ENCODE measurements at places on chromosomes 16 and 17.
A peak's percentile ranks its signal among the peaks of the same experiment; 100 is the strongest.

DNA sequence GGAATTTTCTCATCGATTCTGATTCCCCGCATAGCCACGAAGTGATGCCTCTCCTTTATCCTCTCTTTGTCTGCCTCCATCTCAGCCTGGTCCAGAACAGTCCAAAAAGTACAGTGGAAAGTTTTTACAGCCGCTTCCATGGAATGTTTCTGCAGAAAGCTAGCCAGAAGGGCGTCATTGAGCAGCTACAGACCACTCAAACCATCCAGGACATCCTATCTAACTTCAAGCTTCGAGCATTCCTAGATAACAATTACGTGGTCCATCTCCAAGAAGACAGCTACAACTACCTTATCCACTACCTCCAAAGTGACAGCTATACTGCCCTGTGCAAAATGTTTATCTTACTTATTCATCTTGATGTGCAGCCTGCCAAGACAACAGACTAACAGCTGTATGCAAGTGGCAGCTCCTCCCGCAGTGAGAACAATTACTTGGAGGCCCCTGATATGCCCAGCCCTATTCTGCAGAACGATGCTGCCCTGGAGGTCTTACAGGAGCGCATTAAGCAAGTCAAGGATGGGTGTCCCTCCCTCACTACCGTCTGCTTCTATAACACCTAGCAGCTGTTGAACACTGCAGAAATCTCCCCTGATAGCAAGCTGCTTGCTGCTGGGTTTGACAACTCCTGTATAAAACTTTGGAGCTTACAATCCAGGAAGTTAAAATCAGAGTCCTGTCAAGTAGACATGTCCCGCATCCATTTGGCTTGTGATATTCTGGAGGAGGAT, 38.9 kb downstream of the SLFN12L start:
- no peak for DNase-seq

- DNase-seq: no peak
These were observed 66.1 kb downstream of the PLD6 start for GRCh38 chr17:17139972-17140589.

- DNase-seq: no peak
These were observed 49.3 kb downstream of the TRAF4 start for GRCh38 chr17:28792877-28793661.

DNA sequence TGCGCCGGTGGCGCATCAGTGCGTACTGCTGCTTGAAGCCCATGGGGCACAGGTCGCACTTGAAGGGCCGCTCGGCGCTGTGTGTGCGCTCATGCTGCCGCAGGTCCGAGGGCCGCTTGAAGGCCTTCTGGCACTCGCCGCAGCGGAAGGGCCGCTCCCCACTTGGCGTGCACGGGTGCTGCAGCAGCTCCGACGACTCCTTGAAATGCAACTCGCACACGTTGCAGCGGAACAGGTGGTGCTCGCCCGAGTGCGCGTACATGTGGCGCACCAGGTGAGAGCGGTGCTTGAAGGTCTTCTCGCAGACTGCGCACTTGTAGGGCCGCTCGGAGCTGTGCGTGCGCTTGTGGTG, 3.3 kb downstream of the ZNF319 start:
- no peak for DNase-seq

DNA sequence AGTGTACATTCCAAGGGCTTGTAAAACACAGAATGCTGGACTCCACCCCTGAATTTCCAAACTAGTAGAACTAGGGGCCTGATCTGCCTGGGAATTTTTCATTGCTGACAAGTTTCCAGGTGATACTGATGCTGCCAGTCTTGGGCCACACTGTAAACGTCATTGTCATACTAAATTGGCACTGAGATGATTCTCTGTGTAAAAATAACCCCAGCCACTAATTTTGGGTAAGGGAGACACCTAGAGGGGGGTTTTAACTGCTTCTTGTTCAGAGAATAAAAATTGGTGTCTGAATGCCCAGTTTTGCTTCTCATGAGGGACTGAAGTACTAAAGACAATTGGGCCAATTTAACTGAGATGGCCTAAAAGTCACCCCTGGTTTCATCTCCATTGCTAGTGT, 5.0 kb upstream of the CDH13 start:
- no peak for DNase-seq

DNA sequence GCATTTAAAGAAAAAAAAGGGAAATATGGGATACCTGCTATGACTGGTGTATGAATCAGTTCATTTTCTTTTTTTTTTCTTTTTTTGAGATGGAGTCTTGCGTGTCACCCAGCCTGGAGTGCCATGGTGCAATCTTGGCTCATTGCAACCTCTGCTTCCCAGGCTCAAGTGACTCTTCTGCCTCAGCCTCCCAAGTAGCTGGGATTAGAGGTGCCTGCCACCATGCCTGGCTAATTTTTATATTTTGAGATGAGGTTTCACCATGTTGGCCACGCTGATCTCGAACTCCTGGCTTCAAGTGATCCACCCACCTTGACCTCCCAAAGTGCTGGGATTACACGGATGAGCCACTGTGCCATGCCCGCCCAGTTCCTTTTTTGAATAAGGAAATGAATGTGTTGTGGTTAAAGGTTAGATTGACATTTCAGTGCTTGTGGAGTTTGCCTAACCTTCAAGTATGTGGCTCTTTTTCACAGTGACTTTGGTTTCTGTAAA, 7.7 kb downstream of the HAPSTR1 start:
- no peak for DNase-seq

DNA sequence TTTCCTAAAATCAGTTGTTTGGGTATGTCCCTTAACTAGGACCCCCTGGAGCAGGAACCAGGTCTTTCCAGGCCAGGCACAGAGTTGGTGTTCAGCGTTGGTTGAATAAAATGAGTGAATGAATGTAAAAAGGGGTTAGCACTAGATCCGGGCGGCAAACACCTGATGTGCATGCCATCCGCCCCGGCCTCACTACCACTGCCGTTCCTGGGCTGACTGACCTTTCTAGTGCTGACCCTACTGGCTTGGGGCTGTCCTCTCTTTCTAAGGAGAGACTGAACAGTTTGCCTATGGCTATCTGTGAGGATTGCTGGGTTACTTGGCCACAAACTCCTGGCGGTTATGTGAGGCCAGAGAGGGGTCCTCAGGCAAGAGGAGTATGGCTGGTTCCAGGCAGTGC, 10.1 kb upstream of the PHF12 start:
- no peak for DNase-seq

DNA sequence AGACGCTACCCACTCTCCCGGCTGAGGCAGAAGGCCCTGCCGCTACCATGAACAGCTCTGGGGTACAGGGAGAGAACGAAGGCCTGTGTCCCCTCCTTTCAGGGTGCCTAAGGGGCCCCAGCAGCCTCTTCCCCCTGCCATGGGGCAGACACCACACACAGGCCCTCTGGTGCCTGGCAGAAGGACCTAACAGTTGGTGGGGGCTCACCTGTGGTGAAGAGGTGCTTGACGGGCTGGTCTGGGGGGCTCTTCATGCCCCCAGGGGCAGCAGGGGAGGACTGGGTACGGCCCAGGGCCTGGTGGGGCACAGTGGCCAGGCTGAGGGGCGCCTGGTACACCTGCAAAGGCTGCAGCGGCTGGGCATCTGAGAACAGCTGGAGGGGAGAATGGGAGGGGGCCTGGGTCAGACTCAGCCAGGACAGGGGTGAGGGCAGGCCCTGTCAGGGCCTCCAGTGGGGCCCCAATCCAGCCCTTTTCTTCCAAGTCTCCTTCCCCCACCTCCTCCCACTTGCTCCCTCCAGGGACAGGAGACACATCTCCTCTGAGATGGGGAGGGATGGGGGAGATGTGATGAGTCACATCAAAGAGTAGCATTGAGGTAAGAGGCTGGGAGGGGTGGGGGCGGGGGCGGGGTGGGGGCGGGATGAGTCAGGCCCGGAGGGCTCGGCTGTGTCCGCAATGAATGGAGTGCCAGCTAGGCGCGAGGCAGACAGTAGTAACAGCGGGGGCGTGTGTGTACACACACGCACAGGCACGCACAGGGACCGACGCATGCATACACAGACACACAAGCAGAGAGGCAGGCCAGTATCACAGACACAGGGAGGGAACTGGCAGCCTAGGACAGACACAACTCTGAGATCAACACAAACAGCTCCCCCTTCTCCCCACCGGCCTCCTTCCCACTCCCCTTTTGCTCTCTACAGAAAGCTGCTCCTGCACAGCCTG, 16.1 kb downstream of the G6PC3 start:
- peak; percentile 72 for DNase-seq

DNA sequence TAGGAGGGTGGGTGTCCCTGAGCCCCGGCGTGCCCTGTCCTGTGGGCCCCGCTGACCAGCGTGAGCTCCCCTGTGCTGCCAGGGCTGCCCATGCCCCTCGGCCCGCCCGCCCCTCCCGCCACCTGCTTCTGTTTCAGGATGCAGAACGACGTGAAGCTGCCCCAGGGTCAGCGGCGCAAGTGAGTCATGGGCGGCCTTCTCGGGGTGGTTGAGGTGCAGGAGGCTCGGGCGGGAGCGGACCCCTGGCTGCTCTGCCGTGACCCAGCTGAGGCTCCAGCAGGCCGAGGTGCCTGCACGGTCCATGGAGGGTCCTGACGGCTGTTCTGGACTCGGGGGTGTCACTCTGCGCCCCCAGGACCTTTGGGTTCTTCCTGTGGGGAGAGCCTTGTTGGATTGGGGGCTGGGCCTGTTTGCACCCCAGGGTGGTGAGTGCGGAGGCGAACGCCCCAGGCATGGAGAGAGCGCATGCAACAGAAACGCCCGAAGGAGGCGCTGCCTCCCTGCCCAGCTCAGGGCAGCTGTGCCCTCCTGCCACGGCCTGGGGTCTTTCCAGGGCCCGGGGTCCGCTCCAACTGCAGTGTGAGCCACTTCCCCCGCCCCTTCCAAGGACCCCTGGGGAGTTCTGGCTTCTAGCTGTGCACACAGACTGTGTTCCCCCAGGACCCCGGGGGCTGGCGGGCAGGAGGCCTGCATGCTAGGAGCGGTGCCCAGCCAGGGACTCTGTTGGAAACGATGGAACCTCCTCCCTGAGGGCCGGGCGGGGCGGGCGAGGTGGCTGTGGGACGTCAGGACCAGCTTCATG, 4.0 kb downstream of the SLC25A10 start:
- no peak for DNase-seq

- DNase-seq: peak; percentile 25
These were observed 34.5 kb downstream of the YWHAE start for GRCh38 chr17:1365445-1366039.

- DNase-seq: no peak
These were observed 1130.4 kb downstream of the CDH8 start for GRCh38 chr16:60905811-60906210.

GRCh38 chr17:82636626-82637598, 11.3 kb downstream of the WDR45B start:
- DNase-seq: no peak

DNA sequence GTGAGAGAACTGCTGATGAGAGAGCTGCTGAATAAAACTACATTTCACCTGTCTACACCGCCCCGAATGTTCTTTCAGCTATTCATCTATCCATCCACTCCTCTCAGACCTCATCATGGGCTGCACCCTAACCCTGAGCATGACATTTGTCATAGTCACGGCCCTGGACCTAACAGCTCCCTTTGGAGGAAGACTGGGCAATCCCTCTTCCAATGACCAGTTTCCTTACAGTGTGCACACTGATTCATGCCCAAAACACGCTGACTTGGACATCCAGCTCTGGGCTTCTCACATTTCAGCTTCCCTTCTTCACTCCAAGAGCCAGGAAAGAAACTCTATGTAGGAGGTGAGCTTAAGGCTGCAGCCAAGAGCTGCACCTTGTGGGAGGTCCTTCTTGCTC, 41.8 kb upstream of the ARL4D start:
- DNase-seq: peak; percentile 63

DNA sequence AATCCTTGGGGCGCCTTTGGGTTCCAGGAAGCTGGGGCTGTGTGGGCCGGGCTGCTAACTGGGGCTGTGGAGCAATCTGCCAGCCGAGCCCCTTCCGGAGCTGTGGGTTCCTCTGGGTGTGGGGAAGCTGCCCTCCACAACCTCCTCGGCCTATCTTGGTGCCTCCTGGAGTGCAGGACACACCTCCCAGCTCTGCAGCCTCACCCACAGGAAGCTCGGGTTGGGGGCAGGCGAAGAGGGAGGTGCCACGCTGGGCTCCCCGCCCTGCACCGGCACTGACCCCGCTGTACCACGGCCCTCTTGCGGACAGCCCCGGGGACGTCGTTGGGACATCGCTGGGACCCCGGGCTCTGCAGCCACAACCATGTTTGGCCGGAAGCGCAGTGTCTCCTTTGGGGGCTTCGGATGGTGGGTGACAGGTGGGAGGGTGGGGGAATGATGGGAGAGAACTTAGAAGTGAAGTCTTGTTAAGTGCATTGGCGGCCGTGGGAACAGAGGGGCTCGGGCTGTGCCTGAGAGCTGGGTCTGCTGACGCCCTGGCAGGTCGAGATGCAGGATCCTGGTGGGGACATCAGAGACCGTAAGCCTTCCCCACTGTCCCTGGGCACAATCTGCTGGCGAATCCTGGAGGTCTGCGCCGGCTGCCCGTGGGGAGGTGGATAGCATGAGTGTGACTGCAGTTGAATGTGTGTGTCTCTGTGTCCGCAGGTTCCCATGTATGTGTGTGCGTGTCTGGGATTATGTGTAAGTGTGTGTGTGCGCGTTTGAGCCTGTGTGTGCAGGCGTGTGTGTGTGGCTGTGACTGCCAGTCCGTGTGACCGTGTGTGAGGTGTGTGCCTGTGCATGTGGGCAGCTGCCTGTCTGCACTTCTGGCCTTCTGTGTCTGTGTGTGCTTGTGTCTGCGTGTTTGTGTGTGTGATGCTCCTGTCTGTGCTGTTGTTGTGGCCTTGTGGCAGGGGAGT, at the start of gene RAP1GAP2:
Gene RAP1GAP2, plus strand, starts transcription at position 275 of the 962 bp plus-strand sequence. Its CDS starts 90 bp downstream, at position 365.
- DNase-seq: no peak

DNA sequence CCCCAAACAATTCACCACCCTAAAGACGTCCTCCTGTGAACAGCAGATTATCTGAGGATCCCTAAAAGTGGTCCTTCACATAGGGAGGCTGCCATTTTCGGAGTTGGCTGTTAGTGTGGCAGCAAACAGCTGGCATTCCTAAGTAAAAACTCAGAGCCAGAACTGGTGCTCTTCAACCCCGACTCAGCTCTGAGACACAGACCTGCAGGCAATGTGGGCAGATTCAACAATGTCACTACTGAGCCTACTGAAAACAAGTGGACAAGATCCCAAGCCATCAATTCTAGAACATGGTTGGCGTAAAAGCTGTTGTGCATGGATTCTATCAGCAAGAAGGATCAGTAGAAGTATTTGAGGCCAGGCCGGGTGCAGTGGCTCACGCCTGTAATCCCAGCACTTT, 247.2 kb downstream of the NTN1 start:
- peak; percentile 6 for DNase-seq

GRCh38 chr16:49158029-49158642, 123.5 kb downstream of the CBLN1 start:
- DNase-seq: peak; percentile 36

- DNase-seq: no peak
These were observed 2.0 kb downstream of the P4HB start for GRCh38 chr17:81858170-81858966.

DNA sequence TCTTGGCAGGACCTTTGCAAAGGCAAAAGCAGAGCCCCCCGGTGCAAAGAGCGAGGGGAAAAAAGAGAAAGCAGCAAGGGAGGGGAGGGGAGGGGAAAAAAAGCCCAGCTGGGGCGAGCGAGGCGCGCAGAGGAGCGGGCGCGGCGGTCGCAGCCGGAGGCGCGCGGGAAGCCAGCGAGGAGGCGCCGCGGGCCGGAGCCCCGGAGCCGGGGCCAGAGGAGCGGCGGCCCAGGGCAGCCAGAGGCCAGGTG, 129 bp downstream of the IRX5 start:
- DNase-seq: no peak

DNA sequence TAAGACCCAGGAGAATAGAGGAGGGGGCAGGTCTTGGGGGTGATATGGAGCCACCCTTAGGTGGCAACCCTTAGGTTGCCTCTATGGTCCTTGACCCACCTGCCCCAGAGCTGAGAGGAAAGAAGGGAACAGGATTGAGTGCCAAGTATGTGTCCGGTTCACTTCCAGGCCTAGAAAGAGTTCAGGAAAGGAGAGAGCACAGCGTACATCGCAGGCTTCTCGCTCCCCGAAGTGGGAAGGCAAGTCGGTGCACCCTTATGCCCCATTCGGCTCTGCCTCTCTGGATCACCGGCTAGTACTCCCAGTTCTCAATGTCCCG, 631 bp downstream of the SP6 start:
- no peak for DNase-seq
